ENCODE measurements at places on chromosomes 7 and 10.

- no peak for DNase-seq
These were observed 33.2 kb downstream of the SH3PXD2A start for GRCh38 chr10:103822107-103822716.

- DNase-seq = no peak
These were observed 195.6 kb upstream of the AUTS2 start for GRCh38 chr7:69402696-69403095.

- DNase-seq = no peak
These were observed 101.4 kb downstream of the RELN start for GRCh38 chr7:103887853-103888602.

GRCh38 chr10:96746503-96746902 lies 26.2 kb upstream of the PIK3AP1 start:
- DNase-seq = no peak

- DNase-seq = no peak
These were observed 8.8 kb downstream of the NODAL start for GRCh38 chr10:70432561-70433263.

DNA sequence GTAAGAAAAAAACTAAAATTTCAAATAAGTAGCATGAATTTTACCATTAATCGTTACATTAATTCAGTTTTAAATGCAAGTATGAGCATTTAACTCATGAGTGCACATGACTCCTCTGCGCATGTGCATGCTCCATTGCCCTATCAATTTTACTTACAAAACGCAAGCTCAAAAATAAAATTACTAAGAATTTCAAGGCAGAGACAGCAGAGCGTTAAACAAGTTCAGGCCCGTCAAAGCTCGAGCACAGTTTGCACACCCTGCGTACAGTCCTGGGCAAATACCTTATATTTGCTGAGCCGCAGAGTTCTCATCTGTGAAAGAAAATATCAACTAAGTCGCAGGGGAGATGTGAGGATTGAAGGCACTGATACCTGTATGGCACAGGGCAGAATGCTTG lies 373.6 kb downstream of the BBS9 start:
- peak; percentile 13 for DNase-seq

DNA sequence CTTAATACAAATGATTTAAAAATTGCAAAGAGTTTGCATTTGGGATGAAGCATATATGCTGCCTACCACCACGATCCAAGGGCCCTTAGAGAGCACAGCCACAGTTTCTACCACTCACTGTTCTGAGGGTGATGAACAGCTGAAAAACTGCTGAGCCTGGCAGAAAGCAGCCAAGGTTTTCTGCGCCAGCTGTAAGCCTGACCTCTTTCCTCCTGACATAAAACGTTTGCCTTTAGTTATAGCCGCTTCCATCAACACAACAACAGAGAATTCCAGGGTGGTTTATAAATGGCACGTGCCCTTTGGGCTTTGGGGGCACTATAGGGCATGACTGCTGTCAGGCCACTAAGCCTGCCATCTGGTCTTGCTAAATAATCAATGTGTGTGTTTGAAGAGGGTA lies 222.8 kb downstream of the RELN start:
- no peak for DNase-seq

DNA sequence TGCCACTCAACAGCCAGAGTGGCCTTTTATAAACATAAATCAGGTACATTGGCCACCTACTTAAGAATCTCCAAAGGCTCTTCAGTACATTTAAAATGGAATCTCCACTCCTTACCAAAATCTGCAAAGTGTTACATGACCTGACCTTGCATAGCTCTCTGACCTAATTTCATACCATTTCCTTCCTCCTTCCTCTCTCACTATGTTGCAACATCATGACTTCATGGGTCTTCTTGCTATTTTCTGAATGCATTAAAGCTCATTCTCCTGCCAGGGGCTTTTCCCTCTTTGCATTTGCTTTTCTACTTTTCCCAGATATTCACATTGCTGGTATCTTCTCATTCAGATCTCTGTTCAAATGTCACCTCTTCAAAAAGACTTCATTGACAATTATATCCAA lies 22.1 kb upstream of the PPP1R17 start:
- no peak for DNase-seq

DNA sequence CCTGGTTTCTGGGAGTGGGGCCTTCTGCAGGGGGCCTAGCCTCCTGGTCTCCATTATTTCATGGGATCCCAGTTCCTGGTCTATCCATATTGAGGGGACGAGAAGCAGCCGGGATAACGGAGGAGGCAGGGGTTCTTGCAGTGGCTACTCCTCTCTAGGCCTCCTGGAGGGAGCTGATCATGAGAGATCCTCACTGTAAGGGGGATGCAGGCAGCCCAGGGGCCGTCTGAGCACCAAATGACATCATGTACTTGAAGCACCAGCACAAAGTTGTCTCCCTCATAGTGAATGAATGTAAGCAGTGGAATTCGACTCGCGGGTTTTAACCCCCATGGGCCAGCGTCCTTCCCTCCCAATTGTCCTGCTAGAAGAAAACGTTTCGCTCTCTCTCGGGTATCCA lies 964 bp upstream of the ADCY1 start:
- no peak for DNase-seq

DNA sequence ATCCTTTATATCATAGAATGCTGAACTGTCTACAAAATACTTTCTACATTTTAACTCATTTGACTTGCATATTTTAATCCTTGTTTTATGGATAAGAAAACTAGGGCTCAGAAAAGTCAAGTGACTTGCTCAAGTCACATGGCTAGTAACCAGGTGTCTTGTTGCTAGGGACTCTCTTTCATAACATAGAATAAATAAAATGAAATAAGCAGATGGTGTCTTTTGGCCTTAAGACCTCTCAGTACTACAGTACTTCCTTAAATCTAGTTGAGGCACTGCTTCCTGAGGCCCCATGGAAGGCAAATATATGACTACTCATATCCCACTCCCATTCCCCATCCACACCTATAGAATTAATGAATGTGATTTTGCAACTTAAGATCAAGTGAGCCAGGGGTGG lies 87.9 kb downstream of the CDK6 start:
- DNase-seq = no peak

DNA sequence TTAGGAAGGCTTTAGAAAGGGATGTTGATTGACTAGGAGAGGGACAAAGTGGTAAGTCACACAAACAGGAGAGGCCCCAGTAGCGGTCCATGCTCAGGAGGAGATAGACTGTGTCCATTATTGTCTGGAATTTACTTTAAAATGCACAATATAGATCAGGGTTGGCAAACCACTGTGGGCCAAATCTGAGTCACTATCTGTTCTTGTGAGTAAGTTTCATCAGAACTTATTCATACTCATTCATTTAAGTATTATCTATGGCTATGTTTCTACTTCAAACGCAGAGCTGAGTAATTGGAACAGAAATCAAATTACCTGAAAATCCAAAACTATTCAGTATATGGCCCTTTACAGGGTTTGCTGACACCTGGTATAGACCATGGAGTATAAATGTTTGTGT lies 166.5 kb downstream of the COL28A1 start:
- no peak for DNase-seq

DNA sequence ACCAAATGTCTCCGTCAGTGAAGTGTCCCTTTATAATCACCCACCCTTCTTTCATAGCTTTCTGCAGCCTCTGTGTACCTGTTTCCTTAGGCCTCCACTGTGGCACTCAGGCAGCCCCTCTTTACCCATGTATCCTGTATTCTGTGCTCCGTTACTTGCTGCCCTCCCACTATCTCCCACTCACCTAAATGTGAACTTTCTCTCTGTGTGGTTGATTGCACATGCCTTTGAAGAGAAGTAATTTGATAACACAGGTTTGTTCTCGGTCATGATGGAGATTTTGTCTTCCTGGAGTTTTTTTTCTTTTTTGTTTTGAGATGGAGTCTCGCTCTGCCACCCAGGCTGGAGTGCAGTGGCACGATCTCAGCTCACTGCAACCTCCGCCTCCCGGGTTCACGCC lies 61.5 kb downstream of the REEP3 start:
- no peak for DNase-seq

- no peak for DNase-seq
These were observed 638.9 kb upstream of the FZD8 start for GRCh38 chr10:36280890-36281499.

- DNase-seq = peak; percentile 22
These were observed 80.9 kb downstream of the NT5C2 start for GRCh38 chr10:103111918-103112877.

DNA sequence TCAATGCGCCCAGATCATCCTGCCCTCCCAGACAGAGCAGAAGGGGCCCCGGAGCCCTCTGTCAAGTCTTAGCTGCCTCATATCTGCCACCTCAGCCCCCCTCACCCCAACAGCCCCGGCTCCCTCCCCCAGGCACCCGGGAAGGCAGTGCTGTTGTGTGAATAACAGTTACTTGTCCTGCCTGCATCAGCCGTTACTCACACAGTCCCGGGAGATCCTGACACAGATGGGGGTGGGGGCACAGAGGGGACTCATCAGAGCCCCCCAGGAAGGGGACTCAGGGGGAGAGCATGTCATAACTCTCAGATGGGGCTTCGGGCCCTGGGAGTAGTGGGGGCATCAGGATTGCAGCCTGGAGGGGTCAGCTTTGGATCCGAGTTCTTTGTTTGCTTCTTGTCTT lies 12.4 kb upstream of the SERPINE1 start:
- DNase-seq = no peak

- DNase-seq = no peak
These were observed 582.4 kb upstream of the FOXK1 start for GRCh38 chr7:4099651-4100050.

DNA sequence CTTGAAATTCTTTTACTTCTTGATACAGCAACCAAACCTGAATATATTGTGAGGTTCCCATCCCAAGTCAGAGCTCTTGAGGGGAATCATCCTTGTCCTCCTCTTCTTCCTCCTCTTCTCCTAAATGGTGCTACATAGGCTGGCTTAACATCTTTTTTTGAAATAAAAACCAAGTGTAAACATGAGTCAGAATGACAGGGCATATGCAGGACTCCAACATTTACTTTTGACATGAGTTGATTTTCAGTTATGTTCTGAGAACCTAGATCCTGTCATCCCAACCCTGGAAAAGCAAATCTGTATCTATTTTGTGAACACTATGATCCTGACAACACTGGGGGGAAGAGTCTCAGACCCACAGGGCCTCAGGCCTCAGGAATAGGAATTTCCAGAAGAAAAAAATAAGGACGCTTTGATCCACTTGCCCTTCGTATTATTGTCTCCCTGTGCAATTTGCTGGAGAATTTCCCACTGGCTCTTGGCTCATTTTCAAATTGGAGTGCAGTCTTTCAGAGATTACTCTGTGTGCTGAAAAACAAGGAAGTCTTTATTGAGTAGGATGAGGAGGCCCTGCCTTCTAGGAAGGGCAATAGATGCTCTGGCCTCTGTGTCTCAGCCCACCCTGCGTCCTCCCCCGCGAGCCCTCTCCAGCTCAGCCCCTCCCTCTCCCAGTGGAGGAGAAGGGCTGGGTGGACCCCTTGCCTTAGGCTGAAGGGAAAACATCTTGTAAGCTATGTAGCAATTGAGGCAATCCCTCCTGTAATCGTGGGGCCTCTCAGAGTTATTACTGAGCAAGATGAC lies 121.6 kb downstream of the CREB5 start:
- DNase-seq = no peak

DNA sequence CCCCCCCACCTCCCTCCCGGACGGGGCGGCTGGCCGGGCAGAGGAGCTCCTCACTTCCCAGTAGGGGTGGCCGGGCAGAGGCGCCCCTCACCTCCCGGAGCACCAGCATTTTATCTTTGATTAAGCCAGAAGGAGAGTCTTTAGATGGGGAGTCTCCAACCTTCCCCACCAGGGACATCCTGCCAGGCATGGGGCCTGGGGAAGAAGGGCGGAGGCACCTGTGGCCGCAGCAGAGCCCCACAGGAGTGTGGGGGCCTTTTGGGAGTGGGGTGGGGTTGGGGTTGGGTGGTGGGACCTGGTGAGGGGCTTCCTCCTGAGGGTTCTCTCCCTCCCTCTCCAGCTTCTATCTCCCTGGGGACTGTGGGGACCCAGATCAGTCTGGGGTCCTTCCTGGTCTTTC lies 18.2 kb downstream of the ZNF783 start:
- DNase-seq = no peak

GRCh38 chr7:69208848-69209247 lies 389.4 kb upstream of the AUTS2 start:
- no peak for DNase-seq

- DNase-seq = no peak
These were observed 62.8 kb upstream of the CUX1 start for GRCh38 chr7:101754424-101755159.

- DNase-seq = no peak
These were observed 902.6 kb upstream of the MBL2 start for GRCh38 chr10:53675177-53675576.

DNA sequence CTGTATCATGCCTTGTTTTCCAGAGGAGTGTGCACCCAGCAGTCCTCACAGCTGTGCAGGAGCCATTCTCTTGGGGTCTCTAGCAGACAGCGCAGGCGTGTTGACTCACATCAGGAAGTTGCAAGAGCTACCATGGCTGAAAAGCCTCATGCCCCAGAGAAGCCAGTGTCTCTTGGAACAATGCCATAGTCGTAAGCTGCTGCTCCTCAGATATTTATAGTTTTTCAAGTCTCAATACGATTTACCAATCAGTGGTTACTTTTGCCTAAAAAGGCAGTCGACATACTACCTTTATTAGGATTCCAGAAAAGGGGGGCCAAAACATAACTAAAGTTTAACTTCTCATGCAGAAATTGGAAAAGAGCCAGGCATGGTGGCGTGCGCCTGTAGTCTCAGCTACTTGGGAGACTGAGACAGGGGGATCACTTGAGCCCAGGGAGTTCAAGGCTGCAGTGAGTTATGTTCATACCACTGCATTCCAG lies 407.7 kb downstream of the PARD3 start:
- no peak for DNase-seq

DNA sequence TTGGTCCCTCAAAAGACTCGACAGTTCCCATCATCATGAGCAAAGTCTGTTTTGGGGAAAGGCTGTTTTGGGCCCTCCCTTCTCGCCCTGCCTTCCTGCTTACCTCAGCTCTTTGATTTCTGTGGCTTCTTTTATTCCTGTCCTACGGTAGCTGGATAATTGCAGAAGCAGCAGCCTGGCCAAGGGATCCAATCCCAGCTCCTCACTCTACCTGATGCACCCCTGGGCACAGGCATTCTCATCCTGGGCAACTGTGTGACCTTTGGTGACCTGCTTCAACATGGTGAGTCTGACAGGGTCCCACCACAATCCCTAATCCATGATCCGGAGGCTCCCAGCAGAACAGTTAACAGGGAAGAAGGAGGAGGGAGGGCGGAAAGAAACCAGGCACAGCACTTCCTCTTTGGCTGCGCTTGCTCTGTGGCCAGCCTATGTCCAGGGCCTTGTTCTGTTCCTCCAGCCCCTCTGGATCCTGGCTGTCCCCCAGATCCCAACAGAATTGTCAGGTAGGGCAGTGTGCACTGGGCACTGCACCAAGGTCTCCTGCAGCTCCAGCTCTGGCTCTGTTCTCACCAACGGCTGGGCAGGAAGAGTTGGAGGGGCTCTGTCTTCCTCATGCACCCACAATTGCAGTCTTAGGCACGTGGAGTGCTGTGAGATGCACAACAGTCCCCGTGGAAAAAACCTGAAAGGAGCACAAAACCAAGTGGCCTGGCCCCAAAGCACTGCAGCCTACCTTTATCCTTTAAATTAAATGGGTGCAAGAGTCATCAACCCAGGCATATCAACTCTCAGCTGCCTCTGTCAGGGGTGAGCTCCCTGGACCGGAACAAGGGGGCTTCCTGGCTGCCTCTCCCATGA lies 144.4 kb downstream of the PTPN20 start:
- no peak for DNase-seq
